ENCODE measurements at places on chromosomes 2 and 18.
A peak's percentile ranks its signal among the peaks of the same experiment; 100 is the strongest.

GRCh38 chr2:14143435-14143834 is 489.1 kb upstream of the LRATD1 start:
- DNase-seq = no peak

DNA sequence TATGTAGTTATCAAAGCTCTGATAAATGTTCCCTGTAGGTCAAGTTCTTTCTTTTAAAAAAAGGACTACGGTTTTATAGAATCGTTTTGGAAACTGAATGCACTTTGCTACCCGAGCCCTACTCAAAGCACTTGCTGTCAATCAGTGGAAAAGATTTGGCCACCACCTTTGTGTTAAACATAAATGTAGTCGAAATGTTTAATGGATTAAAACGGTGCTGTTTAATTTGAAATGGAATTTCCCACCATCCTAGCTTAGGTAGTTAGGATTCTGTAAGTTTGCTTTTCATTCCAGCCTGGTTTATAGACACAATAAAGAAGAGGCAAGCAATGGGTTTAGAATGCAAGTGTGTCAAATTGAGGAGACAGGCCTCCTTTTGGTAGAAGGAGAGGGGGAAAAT is 69.4 kb upstream of the MMADHC start:
- DNase-seq = no peak

- no peak for DNase-seq
These were observed 168.7 kb downstream of the SETBP1 start for GRCh38 chr18:44849361-44849760.

- peak; percentile 39 for DNase-seq
These were observed 183.3 kb downstream of the ASXL3 start for GRCh38 chr18:33761363-33761762.

DNA sequence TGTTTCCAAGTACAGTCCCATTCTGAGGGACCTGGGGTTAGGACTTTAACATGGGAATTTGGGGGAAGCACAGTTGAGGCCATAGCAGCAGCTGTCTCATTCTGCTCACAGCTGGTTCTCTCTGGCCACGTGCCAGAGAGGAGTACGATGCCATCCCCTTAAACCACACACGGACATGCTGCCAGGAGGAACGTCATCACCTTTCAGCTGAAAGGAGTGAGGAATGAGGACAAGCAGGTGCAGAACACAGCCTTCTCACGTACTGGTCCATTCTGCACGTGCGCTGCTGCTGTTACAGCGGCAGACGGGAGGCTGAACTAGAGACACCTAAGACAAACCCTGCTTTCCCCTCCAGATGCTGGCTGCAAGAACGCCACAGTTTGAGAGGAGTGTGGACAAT is 33.5 kb downstream of the ODC1 start:
- DNase-seq = no peak

DNA sequence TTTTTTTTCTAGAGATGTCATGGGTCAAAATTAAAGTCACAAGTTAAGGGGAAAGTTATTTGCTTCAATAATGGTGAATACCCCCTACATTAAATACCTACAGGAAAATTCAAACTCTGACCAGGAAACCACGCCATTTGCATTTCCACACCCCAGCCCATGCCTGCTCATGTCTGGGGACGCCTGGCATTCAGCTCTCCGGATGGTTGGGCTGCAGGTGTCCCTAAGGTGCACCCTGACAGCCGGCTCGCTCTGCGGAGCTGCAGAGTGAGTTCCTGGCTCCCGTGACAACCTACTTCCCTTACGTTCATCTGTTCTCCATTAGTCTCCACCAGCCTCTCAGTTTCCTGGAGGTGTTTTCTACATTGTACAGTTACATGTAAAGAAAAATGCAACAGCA is 122.7 kb upstream of the RIOK3 start:
- DNase-seq = no peak

DNA sequence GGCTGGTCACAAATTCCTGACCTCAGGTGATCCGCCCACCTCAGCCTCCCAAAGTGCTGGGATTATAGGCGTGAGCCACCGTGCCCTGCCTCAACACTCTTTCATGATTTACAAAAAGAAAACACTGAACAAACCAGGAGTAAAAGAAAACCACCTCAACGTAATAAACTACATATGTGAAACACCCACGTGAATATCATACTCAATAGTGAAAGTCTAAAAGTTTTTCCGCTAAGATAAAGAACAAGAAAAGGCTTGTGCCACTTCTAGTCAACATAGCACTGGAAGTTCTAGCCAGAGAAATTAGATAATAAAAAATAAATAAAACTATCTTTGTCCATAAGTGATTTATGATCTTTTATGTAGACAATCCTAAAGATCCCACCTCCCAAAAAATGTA is 68.5 kb downstream of the ROCK2 start:
- DNase-seq = no peak

GRCh38 chr2:12498286-12498685 is 218.4 kb upstream of the TRIB2 start:
- DNase-seq = no peak

GRCh38 chr2:121149384-121149783 is 135.6 kb downstream of the TFCP2L1 start:
- no peak for DNase-seq

DNA sequence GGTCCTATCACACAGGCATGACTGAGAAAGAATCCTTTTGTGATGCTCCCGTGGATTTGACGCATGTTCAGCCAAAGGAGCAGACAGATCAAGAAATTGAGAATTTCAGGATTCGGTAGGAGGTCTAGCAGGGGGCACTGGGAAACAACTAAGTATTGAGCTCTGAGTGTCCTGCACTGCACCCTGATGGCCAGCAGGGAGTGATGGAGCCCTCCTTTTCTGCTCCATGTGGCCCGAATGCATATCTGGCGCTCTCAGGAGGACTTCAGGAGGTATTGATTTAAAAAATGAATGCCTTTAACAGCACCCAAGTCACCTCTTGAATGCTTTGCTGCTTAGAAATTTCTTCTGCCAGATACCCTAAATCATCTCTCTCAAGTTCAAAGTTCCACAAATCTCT is 58.0 kb downstream of the ZNF519 start:
- DNase-seq = no peak

GRCh38 chr2:181785691-181786344 is 105.5 kb upstream of the NEUROD1 start:
- DNase-seq = no peak

DNA sequence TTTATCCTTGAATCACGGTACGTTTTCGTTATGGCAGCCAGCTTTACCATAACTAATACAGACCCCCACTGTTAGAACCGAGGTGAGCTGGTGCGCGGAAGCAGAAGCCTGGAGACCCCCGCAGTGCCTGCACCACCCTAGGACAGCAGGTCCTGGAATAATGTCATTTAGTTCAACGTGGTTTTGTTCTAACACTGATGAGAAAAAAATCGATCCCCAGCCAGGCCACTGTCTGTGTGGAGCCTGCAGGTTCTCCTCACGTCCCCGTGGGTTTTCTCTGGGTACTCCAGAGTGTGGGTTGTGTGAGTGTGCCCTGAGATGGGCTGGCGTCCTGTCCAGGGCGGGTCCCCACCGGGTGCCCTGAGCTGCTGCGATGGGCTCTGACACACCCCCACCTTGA is 69.9 kb upstream of the ST3GAL5 start:
- no peak for DNase-seq

GRCh38 chr2:88919087-88919738 is 227.7 kb downstream of the RPIA start:
- peak; percentile 14 for DNase-seq

GRCh38 chr2:160213511-160213910 is 13.4 kb upstream of the ITGB6 start:
- DNase-seq = no peak

- peak; percentile 87 for DNase-seq
These were observed 71.3 kb upstream of the NRXN1 start for GRCh38 chr2:51103205-51103604.

- DNase-seq = peak; percentile 27
These were observed 148.8 kb downstream of the ACKR3 start for GRCh38 chr2:236718207-236718992.

DNA sequence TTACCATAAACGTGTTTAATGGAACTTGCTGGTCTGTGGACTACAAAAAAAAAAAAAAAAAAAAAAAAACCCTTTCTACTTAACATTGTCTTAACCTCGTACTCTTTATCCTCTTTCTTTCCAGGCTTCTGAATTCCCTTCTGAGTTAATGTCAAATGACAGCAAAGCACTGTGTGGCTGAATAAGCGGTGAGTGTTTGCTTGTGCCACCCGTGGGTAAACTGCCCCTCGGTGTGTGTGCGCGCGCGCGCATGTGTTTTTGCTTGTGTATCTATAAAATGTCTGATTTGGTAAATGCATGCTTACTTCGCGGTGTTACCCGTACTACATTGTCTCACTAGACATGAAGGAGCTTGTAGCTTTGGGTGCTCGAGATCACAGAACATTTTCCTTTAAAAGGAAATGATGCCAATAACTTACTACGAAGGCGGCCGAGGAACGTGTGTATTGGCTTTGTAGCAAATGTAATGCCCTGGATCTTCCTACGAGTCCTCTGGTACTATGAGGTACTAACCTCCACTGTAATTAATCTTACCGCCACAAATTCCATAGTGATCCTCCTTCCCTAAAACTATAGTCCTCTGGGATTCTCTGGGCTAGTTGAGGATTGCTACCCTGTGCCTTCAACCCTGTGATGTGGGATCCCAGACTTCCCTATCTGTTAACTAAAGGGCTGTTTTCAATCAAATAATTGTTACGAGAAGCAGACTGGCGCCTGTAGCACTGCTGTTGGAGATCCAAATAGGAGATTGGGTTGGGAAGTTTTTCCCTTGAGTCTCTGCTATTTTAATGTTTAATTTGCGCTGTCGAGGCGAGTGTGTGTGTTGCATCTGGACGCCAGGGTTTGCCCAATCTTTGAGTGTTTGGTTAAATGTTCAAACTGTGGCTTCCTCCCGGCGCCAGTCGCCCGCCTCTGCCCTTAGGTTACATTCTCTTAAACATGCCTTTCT is 1.1 kb downstream of the ID2 start:
- DNase-seq = no peak

DNA sequence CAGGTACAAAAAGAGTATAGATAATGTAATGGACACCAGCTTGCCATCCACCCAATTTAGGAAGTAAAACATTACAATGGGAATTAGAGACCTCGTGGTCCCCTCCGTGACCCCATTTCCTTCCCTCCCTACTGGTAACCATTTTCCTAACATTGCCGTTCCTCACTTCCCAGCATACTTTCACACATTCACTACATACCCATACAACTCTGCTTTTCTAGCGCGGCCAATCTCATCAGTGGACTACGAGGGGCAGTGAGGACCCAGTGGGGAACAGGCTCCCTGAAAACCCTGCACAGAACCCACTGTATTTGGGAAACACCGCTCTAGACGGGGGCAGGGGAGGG is 1.1 kb downstream of the ENOSF1 start:
- no peak for DNase-seq

- no peak for DNase-seq
These were observed 529.9 kb upstream of the KLHL29 start for GRCh38 chr2:22855081-22855480.

DNA sequence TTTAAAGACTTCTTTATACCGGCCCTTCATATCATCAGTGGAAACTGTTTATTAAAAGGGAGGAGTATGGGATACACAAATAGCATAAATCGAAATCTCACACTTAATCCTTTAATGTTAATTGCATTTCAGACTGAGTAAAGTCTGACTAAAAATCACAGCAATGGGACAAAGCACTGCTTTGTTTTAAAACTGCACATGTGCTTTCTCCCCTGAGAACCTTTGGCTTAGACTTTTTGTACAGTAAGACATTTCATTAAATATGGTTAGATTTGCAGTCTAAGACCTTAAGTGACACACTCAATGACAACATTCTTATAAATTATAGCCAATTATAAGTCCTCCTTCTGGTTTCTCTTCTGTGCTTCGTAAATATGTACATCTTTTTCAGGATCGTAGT is 12.5 kb downstream of the METTL21A start:
- DNase-seq = no peak

DNA sequence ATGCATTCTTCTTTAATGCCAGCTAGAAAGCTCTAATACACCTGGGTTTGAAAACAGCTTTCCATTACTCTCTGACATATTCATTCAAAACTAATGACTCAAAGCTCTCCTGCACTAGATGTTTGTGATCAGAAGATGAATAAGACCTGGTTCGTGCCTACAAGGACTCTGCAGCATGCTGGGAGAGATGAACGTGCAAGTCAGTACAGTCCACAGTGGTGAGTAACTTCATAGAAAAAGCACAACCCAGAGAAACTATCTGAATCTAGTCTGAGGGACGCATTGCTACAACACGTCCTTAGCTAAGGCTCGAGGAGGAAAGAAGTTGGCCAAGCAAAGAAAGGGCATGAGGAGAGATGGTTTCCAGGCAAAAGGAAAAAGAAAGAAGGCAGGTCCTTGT is 234.3 kb downstream of the OSR1 start:
- DNase-seq = peak; percentile 93

DNA sequence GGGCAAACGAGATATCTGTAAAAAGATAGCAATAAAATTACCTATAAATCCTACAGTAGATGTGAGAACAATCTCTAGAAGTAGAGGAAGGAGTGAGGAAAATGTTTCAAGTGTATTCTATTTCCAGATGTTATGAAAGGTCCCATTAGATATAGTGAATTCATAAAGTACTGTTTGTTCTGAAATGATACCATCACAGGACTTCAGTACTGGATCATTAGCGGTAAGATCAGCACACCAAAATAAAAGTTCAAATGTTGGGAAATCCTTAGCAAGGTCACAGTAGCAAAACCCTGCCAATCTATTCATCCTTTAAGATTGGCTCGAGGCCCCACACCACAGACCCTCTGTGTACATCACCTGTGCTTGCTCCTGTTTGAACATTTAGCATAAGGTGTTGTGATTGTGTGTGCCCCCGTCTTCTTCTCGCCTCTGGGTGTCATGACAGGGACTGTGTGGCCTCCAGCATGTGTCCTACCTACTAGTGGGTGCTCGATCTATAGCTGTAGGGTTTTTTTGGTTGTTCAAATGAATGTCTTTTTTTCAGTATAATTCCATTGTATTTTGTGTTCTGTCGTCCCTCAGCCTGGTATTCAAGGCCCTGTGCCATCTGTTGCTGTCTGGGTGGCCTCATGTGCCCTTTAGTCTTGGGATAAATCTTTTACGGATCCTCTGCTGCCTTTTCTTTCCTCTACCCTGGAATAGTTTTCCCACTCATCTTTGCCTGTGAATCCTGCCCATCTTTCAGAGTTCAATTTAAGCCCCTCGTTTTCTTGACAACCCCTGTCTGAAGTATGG is 9.1 kb downstream of the MFSD6 start:
- DNase-seq = no peak
